NCI-H524 (cell line): ENCODE measurements at places on chromosomes 5 and 9.

GRCh38 chr9:17829812-17830385, 251.0 kb downstream of the SH3GL2 start:
- no peak for DNase-seq

DNA sequence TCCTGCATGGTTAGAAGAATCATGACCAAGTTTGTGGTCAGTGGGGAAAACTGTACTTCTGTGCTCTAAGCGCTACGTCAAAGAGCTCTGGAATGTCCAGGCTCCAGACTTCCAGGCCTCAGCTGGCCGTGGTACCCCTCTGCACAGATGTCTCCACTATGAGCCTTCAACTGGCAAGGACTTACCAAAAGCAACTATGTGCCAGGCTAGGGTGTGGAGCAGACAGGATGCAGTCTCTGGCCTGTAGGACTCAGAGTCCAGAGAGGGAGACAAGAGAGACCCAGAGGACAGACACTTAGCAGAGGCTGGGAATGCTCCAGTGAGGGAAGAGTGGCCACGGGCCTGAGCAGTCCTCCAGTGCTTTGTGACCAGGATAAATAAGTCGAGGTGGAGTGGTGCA, 31.0 kb upstream of the TCF7 start:
- no peak for DNase-seq

- no peak for DNase-seq
Measured at GRCh38 chr9:3874449-3875360, 348.9 kb upstream of the RFX3 start.

DNA sequence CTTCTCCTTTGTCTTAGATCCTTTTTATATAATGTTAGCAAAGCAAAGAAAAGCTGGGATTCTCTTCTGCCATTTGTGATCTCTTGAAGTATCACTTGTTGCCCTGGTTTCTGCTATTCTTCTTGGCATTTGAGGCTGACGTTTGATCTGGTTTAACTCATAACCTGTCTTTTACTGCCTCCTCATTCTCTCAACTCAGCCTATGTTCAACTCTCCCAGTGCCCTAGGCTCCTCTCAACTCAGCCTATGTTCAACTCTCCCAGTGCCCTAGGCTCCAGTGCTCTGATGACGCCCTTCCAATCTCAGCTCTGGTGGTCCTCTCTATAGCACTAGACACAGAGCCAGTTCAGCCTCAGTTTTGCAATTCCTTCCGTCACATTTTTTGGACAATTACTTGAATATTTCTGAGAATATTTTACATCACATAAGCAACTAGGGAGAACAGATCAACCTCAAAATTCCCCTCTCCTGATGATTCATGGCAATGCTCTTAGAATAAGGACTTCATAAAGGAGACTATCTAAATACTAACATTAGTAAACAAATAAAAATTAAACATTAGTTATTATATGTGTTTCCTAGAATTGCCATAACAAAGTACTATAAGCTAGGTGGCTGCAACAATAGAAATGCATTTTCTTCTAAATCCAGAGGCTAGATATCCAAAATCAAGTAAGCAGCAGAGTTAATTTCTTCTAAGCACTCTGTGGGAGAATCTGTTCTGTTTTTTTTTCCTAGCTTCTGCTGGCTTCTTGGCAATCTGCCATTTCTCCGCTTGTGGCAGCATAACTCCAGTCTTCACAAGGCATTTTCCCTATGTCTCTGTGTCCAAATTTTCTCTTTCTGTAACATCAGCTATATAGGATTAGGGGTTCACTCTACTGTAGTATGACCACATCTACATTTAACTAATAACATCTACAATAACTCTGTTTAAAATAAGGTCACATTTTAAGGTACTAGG, 662.1 kb upstream of the FTMT start:
- peak; percentile 65 for DNase-seq

DNA sequence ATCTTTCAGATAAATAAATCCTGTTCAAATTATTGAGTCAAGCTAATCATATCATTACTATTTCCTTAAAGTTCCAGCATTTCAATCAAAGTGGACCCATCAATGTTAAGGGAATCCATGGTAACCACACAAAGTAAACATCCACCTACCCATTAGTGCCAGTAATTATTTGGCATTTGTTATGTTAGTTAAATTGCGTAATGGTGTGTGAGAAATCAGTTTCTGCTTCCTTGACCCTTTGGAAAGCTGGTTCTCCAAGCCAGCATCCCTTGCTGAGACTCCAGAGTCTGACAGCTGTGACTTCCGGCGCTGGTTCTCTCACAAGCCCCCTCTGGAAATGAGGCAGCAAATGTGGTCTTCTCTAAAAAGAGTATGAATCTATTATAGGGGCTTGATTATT, 308.6 kb upstream of the EFNA5 start:
- no peak for DNase-seq

DNA sequence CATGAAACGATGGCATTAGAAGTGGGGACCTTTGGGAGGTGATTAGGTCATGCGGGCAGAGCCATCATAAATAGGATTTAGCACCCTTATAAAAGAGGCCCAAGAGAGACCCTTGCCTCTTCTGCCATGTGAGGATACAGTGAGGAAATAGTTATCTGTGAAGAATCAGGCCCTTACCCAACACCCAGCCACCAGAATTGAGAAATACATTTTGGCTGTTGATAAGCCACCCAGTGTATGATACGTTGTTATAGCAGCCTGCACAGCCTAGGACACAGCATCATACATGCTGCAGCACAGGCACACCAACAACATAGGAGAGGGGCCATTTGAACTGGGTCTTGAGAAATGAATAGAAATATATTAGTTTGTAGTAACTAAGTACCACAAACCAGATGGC, 8.0 kb upstream of the MAMDC2 start:
- DNase-seq: no peak

- DNase-seq: no peak
Measured at GRCh38 chr9:136473354-136473721, 9.5 kb downstream of the SEC16A start.

DNA sequence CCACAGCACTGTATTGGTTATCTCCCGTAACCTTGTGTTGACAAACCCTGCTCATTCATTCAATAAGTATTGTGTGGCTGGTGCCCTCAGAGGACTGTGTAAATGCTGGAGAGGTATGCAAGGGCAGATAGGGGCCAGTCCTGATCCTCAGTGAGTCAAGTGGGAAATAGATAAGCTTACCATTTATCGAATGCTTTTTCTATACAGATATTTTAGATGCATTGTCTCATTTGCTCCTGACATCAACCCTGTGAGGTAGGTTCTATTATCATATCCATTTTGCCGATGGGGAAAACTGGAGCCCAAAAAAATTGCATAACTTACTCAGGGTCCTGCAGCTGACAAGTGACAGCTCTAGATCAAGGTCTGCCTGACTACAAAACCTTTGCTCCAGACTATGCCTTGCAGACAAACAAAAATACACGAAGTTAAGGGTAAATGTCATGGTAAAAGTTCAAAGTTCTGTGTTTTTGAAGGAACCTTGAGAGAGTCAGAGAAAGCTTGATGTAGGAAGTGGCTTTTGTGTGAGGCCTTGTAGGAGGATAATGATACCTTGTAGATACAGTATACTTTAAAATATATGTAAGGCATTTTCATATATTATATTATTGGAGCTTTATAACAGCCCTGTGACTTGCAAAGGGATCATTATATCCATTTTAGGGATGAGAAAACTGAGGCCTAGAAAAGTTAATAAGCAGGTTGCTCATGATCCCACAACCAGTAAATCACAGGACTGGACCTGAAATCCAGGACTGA, 22.7 kb downstream of the CYFIP2 start:
- DNase-seq: no peak

- no peak for DNase-seq
Measured at GRCh38 chr9:35835216-35835632, 6.2 kb downstream of the TMEM8B start.

DNA sequence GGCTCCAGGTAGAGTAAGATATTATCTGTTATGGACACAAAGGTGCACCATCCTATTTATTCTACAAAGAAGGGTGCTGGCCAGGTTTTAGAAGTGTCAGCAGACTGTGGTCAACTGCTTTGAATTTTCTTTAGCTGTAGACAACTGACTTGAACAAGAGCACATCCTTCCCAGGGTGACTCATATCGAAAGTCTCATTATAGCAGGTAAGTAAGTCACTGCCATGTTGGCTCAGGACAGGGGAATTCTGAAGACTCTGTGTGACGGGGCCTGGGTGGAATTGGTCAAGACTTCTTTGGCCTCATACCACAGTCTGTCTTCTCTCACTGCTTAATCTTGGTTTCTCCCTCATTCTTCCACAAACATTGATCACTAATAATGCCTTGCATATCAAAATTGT, 214.5 kb upstream of the CDH9 start:
- DNase-seq: no peak

DNA sequence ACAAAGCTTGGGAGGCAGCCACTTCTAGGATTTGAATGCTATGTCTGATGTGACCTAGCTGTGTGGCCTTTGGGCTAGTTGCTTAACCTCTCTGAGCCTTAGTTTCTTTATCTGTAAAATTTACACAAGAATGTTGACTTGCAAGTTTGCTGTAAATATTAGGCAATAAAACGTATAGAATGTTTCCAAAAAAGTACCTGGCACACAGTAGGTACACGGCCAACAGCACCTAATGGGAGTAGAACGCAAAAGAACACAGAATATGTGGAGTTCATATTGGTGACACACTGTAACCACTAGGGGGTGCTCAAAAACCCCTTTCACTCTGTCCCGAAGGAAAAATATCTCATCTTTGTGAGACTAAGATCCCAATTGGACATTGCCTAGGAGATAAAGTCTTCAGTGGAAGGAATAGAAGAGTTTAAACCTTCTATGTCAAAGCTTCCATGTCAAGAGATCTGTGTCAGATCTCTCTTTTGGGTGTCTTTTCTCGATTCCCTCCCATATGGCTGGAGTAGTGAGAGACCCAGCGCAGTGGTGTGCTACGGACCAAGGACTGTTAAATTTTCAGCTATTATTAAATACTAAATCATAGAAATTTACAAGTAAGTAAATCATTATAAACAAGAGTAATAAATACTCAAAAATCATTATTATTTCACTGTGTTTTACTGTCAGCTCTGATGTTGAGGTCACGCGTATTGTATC, 145.4 kb upstream of the RAD23B start:
- peak; percentile 45 for DNase-seq

- peak; percentile 46 for DNase-seq
Measured at GRCh38 chr9:134488331-134489280, 153.0 kb upstream of the COL5A1 start.

DNA sequence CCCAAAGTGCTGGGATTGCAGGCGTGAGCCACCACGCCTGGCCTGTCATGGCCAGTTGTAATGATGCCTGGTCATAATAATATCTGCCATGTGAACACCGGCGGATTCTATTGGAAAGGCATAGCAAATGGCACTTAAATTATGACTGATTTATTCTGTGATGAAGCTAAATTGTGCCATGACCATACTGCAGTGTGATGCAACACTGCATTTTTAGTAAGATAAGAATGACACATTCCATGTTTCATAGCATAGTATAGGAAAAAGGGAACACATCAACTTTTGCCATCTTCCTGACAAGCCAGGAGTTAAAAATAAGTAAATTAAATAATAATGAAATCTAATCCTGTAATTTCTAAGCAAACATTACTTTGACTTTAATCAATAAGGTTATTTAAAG, 30.4 kb upstream of the BICD2 start:
- no peak for DNase-seq

- DNase-seq: no peak
Measured at GRCh38 chr5:160638161-160638742, 213.8 kb downstream of the ATP10B start.

DNA sequence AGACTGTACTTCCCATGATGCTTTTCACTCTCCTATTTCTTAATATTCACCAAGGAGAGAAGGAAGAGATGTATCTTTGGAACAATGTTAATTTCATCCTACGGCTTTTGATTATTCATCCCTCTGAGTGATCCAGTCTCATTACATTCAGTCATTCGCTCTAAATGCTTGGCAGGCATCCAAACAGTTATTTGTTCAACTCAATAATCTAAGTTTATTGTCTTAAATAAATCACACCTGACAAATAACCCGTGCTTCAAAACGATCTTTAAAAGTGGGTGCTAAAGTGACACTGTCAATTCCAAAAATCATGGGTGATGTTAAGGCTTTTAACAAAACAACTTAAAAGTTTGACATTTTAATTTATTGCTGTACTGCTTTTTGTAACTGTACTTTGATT, 233.1 kb downstream of the RASEF start:
- no peak for DNase-seq

- no peak for DNase-seq
Measured at GRCh38 chr9:14417237-14417636, 103.3 kb upstream of the NFIB start.

DNA sequence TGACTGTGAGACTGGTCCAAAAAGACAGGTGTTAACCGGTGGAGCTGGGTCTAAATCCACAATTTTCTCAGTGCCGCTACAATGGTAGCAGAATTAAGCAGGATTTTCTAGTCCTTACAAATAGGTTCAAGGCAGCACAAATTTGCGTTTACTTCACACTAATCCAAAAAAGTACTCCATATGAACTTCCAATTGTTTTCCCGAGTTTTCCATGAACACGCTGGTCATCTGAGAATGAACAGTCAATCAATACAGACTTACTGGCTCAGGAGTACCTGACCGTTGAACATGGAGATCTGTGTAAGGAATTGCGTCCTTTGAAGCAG, 709 bp downstream of the SLC35D2 start:
- DNase-seq: no peak

GRCh38 chr5:59322058-59322457, 571.5 kb downstream of the PDE4D start:
- DNase-seq: no peak

- DNase-seq: no peak
Measured at GRCh38 chr9:121486043-121486442, 13.6 kb downstream of the GGTA1 start.

- DNase-seq: no peak
Measured at GRCh38 chr5:71588533-71588885, 1.4 kb downstream of the MCCC2 start.

GRCh38 chr9:123002754-123003153, 30.7 kb upstream of the GPR21 start:
- no peak for DNase-seq

GRCh38 chr5:72662305-72662704, 154.2 kb upstream of the TNPO1 start:
- no peak for DNase-seq

DNA sequence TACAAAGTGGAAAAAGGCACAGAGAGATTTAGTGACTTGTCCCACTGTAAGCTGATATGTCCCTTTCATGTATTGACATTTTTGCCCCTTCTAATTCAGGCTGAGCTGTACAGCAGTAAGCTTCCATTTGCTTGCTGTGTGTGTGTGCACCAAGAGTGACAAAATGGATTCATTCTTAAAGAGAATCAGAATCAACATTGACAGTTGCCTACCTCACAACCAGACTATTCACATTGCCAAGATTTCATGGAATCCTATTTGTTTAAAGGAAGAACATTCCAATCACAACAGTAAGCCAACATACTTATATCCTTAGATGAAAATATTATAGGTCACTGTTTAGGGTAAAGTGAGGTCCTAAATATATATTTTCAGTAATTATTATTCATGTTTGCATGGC, 102.6 kb downstream of the TMEM232 start:
- no peak for DNase-seq

DNA sequence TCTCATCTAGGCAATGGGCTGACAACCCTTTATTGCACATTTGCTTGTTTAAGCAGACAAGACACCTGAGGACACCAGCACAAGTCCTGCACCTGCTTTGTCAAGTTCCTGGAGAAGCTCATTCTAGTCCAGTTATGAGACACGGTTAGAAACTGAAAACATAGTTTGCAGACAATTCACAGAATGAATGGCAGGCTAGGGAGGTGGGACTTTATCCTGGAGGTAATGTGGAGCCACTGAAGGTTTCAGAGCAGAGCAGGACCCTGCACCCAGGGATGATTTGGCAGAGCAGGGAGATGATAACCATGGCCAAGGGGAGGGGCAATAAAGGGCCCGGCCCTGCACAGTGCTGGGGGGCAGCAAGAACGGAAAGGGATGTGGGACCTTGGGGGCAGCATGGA, 50.7 kb upstream of the SLC25A51 start:
- no peak for DNase-seq
